Stimulated activated CD8-positive, alpha-beta memory T cell treated with anti-CD3 and anti-CD28 coated beads, Interleukin-4, amount 100 ng/mL, for 1 hour (primary cell): ENCODE measurements at places on chromosomes 1 and 21.

DNA sequence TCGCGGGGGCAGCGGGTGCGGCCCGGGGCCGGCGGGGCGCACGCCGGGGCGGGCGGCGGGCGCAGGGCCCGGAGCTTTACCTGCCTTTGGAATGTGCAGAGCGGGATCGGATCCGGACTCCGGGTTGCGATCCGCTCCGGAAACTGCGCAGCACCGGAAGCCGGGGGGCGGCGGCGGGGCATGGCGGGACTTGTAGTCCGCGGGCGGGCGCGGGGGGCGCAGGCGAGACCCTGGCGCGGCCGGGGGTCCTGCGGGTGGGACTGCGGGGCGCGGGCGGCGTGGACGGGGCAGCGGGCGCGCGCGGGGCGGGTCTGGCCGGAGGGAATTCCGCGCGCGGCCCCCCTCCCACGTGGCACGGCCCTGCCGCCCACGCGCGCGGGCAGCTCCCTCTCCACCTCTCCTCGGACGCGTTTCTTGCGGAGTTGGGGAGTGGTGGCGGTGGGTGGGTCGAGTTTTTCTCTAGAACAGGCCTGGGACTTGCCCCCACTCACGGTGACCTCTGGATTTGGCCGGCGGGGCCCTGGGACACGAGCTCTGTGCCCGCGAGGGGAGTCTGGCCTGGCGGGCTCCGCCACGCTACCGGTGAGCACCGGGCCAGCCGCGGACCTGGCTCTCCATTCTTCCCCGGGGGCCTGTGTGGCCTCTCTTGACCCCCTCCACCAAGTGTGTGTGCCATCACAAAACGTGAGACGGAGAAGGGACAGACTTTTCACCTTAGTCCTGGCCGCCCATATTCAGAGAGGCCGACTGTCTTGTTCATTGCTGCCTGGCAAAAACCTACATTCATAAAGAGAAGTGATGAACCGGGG lies at the start of gene PRDM15:
PRDM15 (minus strand) TSS at position 155 of the 809 bp plus-strand sequence. CDS start 18,981 bp downstream, outside the sequence.
- DNase-seq, result peak; percentile 62

GRCh38 chr1:48492392-48492791 lies 20.4 kb upstream of the SPATA6 start:
- DNase-seq, result no peak

GRCh38 chr1:54107131-54107530 lies 45.7 kb downstream of the CDCP2 start:
- no peak for DNase-seq

- no peak for DNase-seq
Observed at GRCh38 chr1:107531065-107531908, 390.4 kb downstream of the NTNG1 start.

- no peak for DNase-seq
Observed at GRCh38 chr21:35015435-35016024, 33.6 kb downstream of the RUNX1 start.

- no peak for DNase-seq
Observed at GRCh38 chr1:93347334-93347899, 1.7 kb downstream of the DR1 start.

DNA sequence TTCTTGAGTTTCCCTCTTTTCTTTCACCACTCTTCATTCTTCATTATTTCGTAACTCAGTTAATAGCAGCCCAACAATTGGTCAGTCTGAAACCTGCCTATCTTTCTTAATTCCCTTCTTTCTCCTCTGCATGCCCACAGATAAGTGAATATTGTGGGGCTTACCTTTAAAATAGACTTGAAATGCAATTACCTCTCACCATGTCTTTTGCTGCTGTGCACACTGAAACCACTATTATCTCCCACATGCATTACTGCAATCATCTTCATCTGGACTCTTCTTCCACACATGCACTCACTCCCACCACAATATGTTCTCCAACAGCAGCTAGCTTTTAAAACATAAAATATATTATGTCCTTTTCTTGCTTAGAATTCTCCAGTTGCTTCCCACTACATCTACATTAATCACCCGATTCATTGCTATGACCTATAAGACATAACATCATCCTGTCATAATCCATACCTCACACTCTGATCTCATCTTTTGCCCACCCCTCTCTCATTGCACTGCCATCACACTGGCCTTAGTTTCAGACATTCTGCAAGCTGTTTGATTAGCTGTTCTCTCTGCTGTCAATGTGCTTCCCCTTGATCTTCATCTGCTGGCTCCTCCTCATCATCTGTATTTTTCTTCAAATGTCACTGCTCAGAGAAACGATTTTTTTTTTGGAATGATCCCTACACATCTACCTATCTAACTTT lies 304.8 kb downstream of the PTPRC start:
- DNase-seq, result no peak

- no peak for DNase-seq
Observed at GRCh38 chr1:92085727-92086126, 5.6 kb downstream of the BTBD8 start.

DNA sequence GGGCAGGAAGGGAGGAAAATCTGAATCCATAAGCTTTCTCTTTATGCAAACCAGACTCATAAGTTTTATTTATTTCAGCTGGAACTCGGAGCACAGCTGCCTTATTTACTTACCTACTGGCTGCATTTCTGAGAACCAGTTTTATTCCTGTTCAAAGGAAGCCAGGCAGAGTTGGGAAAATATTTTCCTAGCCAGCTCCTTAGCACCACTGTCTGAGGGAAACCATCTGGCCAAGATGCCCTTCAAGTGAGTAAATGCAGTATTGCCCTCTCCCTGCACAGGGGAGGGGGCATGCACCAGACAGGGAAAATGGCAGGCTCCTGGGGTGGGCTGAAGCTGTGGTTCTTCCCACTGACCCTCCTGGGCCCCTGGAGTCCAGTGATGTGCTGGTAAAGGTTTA lies 28.9 kb upstream of the FMOD start:
- DNase-seq, result no peak

DNA sequence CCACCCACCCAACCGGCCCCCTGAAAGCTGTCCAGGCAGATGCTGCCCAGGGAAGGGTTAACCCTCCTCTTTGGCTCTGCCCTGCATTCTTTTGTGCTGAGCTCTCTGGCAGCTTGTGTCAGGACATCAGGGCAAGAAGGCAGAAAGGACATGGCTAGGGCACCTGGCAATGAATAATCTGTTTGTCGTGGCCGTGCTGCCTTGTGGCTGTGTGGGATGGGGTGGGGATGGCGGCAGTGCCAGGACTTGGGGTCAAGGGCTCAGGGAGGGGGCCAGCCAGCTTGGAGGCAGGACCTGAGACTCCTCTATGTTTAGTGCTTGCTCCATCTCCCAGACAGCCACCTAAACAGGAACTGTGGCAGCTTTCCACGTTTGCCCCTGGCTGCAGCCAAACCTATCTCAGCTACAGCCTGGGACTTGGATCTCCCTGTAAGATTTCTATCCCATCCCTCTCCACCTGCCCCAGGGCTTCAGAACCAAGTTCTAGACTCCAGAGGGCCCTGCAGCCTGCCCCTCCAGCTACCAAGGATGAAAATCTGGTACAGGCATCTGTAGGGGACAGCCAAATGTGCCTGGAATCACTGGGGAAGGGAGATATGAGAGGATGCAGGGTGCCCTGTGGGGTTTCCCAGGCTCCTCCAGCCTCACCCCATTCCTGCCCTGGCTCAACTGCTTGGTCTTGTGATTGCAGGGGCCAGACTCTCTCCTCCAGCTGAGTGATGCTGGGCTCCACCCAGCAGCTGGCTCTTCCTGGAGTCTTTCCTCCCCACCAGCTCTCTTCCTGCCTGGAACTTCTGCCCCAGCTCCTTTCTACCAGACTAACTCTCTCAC lies 9.6 kb upstream of the GPR37L1 start:
- no peak for DNase-seq

DNA sequence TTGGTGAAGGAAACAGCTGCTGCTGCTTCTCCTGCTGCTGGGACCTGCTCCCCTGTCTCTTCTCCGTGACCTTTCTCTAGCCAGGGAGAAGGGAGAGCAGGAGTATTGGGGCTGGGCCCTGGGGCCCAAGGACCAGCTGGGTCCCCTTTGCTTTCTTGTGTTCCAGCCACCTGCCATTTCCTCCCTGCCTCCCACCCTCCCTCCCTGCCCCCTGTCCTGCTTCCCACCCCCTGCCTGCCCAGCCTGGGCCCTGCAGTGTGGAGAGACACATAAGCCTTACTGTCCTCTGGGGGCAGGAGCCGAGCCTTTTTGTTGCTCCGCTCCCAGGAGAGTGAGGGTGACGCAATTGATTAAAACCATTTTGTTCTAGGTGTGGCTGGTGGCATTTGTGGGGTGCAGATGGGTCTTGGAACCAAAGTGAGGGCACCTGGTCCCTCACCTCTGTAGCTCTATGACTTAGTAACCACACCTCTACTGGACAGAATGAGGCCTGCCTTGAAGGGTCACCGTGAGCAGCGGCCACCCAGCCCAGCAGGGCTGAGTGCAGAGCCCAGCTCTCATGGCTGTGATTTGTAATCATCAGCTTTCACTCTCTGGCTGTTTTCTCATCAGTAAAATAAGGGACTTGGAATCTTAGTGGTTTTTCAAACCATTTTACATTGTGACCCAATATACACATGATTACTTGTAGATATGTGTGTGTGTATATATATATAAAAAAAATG lies 13.9 kb upstream of the TMEM222 start:
- no peak for DNase-seq

DNA sequence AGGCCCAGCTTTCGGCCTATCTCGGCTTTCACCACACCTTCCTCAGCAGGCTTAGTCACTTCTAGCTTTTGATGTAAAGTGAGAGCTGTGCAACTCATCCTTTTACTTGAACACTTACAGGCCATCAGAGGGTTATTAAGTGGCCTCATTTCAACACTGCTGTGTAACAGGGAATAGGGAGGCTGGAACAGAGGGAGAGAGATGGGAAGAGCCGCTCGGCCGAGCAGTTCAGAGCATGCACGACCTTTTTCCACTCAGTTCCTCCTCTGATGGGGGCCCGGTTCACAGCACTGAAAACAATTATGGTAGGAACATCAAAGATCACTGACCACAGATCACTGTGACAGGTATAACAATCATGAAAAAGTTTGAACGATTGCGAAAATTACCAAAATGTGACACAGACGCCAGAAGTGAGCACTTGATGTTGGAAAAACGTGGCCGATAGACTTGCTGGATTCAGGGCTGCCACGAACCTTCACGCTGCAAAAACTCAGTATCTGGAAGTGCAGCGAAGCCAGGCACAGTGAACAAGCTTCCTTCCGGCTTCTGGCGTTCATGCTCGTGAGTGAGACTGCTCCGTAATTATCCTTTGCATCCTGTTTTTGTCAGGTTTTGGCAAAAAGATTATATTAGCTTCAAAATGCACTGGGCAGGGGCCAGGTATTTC lies 28.6 kb downstream of the AGPAT3 start:
- DNase-seq, result no peak

DNA sequence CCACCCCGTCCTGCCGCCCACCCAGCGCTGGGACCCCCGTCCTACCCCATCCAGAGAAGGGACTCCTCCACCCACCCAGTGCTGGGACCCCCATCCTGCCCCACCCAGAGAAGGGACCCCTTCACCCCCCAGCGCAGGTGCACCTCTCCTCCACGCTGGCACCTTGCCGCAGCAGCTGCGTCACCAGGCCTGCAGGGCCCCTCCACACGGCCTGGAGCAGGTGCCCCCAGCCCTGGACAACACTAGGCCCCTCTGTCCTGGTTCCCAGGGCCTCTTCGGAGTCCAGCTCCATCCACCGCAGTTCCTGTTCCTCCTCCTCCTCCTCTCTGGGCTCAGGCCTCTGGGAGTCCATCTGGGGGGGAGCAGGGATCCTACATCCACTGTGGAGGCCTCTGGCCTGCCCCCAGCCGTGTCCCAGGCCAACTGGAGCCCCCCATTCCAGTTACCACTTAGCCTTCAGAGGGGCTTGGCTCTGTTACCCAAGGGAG lies 378 bp downstream of the ANKRD65 start:
- no peak for DNase-seq

- no peak for DNase-seq
Observed at GRCh38 chr1:248013229-248013710, at the start of gene OR2L5. OR2L5 (plus strand) TSS chr1:248013660; CDS start chr1:248021948, 8,288 bp downstream.

GRCh38 chr21:45410151-45410864 lies 5.3 kb downstream of the COL18A1 start:
- DNase-seq, result no peak

- no peak for DNase-seq
Observed at GRCh38 chr1:62917314-62917713, 133.4 kb downstream of the ATG4C start.

DNA sequence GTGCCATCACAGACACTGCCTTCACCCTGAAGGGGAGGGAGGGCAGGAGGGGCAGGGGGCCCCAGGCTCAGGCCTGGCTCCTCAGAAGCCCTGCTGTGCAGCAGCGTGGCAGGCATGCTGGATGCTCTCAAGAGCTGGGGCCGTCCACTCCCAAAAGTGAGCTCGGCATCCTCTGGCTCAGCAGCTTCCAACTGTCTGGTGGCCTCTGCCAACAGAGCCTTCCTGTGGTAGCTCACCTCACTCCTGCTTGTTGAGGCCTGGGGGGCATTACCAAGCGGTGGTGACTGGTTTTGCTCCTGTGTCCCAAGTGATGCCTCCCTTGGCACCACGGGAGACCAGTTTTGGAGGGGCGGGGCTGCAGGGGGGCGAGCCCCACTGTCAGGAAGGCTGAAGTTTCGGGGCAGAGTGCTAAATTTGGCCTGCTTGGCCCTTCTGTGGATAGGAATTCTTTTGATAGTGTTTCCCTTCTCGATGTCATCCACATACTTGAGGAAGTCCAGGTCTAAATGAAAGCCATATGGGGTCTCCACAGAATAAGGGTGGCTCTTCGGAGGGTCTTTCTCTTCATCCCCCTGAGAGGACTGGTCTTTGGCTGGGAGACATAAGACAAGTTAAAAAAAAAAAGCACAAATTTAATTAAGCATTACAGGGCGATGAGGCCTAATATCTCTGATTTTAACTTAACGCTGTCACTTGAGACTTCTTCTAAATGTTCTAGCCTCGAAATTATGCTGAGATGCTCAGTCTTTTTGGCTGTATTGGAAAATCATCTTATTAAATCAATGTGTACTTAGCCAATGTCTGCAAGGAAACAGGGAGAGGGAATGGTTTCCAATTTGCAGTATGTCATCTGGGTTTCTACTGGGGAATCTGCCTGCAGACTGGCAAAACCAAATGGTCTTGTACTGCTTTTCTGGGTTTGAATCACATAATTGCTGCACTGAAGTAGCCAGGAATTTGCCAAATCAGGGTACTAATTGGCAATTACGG lies 44.4 kb downstream of the KANK4 start:
- no peak for DNase-seq

DNA sequence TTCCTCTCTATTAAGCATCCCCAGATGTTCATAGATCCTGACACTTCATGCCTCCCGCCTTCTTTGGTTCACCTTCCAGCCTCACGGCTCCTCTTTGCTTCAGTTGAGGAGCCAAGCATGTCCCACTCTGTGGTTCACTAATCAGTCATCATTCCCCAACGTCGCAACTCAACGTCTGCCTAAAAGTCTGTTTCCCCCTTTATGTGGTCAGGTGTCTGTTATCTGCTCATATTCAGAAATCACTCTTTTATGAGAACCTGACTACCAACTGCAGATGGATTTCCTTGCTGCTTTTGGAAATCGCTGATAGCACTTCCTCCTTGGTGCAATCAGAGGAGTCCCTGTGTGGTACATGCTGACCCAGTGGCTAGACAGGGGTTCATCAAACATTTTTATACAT lies 94.1 kb upstream of the VANGL1 start:
- no peak for DNase-seq

- DNase-seq, result no peak
Observed at GRCh38 chr1:15719381-15720120, 16.5 kb upstream of the SLC25A34 start.

- no peak for DNase-seq
Observed at GRCh38 chr21:46067505-46068201, 30.3 kb upstream of the COL6A2 start.

GRCh38 chr1:40438391-40439015 lies 11.8 kb upstream of the ZFP69B start:
- DNase-seq, result no peak
